Activated CD4-positive, alpha-beta T cell treated with anti-CD3 and anti-CD28 coated beads, Interleukin-2, amount 50 U/mL, for 1 hour (primary cell): ENCODE measurements at places on chromosomes 2 and 18.
A peak's percentile ranks its signal among the peaks of the same experiment; 100 is the strongest.

DNA sequence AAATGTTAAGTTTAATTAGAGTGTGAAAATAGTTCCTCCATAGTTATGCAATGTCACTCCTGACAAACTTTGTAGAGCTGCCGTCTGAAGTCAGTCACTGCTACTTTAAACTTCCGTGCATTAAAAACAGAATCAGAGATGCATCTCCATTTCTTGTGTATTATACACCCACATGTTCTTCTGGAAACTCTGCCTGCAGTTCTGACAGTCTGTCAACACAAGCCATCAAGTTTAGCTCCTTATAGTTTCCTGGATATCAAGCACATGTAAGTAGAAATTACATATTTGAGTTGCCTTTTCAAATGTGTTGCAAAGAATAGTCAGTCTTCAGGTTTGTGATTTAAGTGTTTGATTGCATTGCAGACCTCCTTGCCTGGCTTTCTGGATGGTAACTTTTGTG lies 184.3 kb downstream of the CTNNA2 start:
- DNase-seq = no peak

DNA sequence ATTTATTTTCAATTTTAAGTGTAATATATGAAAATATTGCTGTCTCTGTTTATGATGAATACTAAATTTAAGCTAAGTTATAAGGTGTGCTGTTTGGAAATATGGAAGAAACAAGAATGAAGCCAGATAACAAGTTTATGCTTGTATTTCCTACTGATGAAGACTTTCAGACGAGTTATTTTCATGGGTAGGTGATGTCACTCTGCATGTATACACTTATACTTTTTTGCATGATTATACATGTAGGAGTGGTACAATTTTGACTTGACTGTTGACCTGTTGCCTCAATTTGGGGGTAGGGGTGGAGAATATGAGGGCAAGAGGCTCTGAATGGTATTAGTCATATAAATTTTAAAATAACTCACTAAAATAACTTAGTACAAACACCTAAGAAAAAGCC lies 133.7 kb downstream of the HAUS1 start:
- no peak for DNase-seq

DNA sequence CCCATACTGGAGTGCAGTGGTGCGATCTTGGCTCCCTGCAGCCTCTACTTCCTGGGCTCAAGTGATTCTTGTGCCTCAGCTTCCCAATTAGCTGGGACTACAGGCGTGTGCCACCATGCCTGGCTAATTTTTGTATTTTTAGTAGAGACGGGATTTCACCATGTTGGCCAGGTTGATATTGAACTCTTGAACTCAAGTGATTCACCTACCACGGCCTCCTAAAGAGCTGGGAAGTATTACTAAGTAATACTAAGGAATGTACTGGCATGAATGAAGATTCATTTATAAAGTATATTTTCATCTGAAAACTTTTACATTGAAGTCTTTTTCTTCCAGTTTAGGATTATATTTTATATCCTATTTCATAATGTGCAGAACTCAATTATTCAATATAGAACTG lies 38.1 kb downstream of the NUP35 start:
- DNase-seq = no peak

DNA sequence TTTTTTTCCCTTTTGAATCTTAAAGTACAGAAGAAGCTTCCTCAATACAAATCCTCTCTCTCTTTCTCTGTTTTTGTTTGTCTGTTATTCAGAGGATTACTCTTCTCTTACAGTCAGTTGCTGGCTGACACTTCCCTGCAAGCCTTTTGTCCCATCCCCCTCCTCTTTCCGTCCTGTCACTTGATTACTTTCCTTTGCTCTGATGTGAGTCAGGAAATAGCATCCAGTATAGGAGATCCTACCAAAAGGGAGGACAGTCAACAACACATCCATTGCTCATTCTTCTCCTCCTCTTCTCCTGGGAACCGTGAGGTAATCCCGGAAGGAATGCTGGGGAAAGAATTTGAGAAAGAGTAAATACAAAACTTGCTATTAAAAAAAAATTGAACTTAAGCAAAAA lies 79.3 kb upstream of the SCN7A start:
- no peak for DNase-seq

GRCh38 chr18:51196811-51197660 lies 445 bp downstream of the MEX3C start:
- peak; percentile 29 for DNase-seq

GRCh38 chr2:74814102-74814501 lies 19.8 kb upstream of the HK2 start:
- no peak for DNase-seq

GRCh38 chr2:64329848-64330247 lies 124.1 kb upstream of the LGALSL start:
- DNase-seq = no peak

GRCh38 chr2:287471-287885 lies 413 bp downstream of the ALKAL2 start:
- DNase-seq = no peak

- DNase-seq = no peak
These were observed 364.3 kb downstream of the RNF144A start for GRCh38 chr2:7281231-7282201.

- no peak for DNase-seq
These were observed 31.0 kb downstream of the CFAP36 start for GRCh38 chr2:55550368-55551102.

GRCh38 chr2:75505012-75505411 lies 55.7 kb downstream of the EVA1A start:
- no peak for DNase-seq

DNA sequence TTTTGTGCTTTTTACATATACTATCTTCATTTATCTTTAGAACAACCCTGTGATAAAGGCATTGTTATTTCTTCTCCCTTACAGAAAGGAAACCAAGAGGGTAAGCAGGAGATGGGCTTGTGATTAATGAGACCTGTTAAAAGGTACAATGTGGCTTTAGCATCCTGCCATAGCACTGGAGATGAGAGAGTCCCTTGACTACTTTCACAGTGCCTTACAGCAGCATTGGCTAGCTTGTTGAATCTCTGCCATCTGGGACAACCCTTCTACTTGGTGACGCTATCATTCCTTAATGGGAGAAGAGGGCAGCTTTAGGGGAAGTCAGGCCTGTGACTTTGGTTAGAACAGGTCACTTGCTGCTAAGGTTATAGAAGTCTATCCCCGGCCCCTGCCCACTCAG lies 68.1 kb upstream of the LYPD6B start:
- DNase-seq = no peak

DNA sequence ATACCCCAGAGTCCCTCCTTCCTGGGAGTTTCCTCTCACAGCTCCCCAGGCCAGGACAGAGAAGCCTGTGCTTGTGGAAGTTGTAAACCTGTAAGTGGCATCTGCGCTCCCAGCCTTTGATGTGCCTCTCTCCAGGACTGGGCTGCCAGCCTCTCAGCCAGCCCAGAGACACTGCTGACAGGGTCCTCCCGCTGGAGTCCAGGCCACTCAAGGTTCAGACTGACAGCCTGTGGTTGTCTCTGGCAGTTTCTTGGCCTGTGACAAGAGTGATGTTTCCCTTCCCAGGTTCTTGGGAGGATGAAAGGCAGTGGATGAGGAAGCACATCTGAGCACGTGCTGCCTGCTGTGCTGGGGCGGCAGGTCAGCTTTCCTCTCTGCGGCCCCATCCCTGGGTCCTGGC lies 3.0 kb downstream of the SLC35F6 start:
- DNase-seq = no peak

- no peak for DNase-seq
These were observed 78.2 kb upstream of the GCFC2 start for GRCh38 chr2:75788902-75789301.

DNA sequence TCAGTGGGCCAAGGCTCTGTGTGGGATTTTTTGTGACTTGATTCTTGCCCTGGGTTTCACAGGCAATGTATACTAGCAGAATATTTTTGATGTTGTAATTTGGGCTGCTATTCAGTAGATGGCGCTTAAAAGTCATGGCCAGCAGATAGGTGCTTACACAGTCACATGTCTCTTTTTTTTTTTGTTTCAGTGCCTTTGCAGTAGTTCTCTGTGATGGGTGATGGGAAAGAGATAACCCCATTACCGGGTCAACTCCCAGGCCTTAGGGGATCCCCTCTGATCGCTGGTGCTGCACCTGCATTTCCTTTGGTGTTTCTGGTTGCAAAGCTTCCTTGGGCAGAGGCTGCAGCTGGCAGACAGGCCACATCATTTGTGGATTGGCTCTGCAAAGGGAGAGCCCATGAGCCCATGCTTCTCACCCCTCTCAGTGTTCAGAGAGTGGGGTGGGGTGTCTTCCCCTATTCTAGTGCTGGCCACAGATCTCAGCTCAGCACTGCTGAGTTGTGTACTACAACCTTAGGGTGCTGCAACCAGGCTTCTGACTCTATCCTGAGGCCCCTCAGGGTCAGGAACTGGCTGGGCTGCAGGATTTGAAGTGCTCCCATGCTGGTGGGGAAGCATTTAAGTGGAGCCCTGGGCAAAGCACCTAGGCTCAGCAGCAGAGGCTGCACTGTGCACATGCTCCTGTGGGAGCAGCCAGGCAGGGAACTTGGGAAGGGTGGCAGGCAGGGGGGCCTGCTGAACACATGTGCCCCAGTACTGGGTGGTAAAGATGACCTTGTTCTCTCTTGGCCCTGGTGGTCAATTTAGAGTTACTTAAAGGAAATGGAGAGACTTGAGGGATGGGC lies 219.8 kb upstream of the SPHKAP start:
- DNase-seq = no peak

- no peak for DNase-seq
These were observed 585.0 kb upstream of the VRK2 start for GRCh38 chr2:57461624-57462023.

DNA sequence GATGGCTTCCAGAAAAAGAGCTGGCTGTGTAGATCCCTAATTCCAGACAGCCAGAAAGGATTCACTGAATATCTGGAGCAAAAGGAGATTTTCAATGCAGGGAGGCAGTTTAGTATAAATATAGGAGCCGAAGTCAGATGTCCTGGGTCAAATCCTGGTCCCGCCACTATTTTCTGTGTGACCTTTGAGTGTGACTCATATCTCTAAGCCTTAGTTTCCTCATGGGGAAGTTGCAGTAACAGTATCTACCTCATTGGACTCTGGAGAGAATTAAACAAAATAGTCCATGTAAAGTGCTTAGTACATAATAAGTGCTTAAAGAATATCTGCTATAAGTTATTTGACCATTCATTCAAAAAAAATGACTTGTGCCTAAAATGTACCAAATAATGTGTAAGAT lies 52.1 kb upstream of the ITGA6 start:
- no peak for DNase-seq

- DNase-seq = no peak
These were observed 100.2 kb upstream of the FOSL2 start for GRCh38 chr2:28292491-28292890.

DNA sequence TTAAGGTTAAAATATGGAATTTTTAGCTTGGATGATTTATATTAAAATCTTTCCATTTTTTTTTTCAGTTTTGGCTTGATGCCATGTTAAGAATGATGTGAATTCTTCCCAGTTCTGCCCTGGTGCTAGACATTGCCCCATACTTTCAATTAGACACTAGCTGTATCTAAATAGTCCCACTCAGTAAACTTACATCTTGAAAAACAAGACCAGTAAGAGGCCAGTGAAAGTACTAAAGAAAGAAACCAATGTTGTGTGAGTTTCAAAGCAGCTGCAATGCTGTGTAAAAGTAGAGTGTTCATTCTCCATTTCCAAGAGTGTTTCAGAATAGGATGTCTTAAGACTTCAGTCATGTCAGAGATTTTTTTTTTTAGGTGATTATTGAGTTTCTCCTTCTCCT lies 40.0 kb upstream of the CYBRD1 start:
- DNase-seq = no peak

- DNase-seq = no peak
These were observed 285.7 kb downstream of the TCF4 start for GRCh38 chr18:55302167-55302833.

DNA sequence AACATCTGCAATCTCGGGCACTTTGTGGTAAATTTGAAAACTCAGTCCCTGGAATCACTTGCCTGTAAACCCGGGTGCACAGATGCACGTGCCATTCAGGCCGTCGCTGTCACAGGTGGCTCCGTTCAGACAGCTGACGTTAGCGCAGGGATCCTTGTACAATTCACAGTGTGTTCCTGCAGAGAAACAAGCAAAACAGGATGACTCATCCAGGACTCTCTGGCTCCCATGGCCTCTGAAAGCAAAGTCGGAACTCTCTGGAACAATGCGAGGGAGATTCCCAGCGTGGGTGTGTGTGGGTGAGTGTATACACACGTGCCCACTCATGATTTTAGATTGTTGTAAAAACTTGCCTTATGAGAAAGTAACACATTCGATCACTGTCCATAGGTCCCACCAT lies 136.1 kb upstream of the PID1 start:
- no peak for DNase-seq

GRCh38 chr18:34492652-34493051 lies 217.4 kb upstream of the DTNA start:
- DNase-seq = no peak

GRCh38 chr18:58512648-58513588 lies 116.0 kb downstream of the ALPK2 start:
- no peak for DNase-seq

- peak; percentile 66 for DNase-seq
These were observed at the start of the genes PECR and TMEM169 for GRCh38 chr2:216081487-216082116. Gene PECR, minus strand, starts transcription at chr2:216081809. Its CDS starts 68 bp downstream, at chr2:216081741. Gene TMEM169, plus strand, starts transcription at chr2:216081919. Its CDS starts 14,045 bp downstream, at chr2:216095964.

DNA sequence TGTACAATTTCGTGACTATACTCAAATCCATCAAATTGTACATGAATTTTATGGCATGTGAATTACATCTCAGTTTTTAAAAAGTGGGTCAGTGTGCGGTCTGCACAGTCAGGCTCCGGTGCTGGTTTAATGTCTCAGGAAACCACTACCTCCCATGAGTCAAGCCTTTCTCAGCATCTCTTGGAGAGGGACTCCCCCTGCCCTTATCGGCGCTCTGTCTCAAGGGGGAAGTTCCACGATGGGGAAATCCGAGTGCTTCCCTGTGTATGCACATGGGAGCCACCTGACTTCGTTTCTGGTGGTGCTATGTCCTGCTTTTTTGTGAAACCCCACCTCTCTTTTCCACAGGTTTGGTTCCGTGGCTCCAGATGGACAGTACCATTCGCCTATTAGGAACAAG lies 72.5 kb downstream of the ACOXL start:
- peak; percentile 27 for DNase-seq

GRCh38 chr2:183037074-183037552 lies 1.1 kb downstream of the NCKAP1 start:
- DNase-seq = no peak

DNA sequence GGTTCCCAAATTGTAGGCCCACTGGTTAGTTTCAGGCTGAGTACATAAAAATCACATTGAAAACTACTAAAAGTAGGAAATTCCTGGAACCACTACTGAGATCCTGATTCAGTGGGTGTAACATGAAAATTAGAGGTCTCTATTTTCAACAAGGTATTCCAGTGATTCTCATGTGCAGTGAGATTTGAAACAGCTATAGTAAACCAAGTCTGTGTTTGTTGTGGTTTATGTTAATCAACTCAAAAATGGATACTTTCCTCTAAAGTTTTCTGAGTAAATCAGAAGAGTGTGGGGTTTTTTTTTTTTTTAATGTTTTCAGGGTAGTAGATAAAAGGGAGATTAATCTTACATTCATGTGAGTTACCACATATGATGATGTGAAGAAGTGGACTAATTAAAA lies 42.4 kb upstream of the LIMS1 start:
- DNase-seq = no peak

GRCh38 chr2:180520921-180521581 lies 459.4 kb upstream of the UBE2E3 start:
- no peak for DNase-seq
